Karpas-422 (cell line): ENCODE measurements at places on chromosomes 16 and 17.
A peak's percentile ranks its signal among the peaks of the same experiment; 100 is the strongest.

DNA sequence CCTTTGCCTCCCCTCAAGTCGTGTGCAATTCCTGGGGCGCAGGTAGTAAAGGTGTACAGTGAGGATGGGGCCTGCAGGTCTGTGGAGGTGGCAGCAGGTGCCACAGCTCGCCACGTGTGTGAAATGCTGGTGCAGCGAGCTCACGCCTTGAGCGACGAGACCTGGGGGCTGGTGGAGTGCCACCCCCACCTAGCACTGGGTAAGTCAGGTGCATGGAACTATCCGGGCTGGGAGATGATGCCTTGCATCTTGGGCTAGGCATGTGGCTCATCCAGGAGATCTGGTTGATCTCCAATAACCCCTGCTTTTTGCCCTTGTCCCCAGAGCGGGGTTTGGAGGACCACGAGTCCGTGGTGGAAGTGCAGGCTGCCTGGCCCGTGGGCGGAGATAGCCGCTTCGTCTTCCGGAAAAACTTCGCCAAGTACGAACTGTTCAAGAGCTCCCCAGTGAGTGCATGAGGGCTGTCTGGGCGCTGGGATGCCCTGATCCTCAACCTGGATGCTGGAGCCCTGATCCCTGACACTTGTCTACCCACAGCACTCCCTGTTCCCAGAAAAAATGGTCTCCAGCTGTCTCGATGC is 5.2 kb downstream of the GRB7 start:
- no peak for DNase-seq

DNA sequence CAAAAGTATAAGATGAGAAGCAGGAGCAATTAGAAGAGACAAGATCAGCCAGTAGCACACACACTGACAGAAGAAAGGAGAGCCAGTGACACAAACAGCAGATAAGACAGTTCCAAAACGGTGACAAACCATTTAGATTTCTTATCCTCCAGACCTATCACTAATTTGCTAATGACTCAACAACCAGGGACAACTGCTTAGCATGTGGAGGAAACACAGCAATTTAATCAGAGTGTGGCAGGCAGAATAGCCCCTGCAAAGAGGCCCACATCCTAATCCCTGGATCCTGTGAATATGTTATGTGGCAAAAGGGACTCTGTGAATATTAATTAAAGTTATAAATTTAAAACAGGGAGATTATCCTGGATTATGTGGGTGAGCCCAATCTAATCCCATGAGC is 81.1 kb downstream of the CACNG1 start:
- DNase-seq, result no peak

DNA sequence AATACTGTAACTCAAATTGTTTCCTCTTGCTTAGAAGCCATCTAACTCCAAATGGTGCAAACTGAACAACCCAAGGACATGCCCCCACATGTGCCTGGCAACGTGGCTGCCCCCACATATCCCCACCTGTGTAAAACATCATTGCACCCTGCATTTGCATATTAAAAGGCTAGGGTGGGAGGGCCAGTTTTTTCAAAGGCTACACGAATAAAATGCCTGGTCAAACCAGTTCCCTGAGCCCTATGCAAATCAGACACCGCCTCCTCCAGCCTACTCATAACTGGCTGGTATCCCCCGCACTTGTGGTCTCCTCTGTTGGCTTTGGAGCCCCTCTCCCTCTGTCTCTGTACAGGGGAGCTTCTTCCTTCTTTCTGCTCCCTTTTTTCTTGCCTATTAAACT is 26.7 kb downstream of the C16orf54 start:
- DNase-seq, result no peak

GRCh38 chr16:65032387-65032786 is 89.5 kb downstream of the CDH11 start:
- DNase-seq, result no peak

- no peak for DNase-seq
Measured at GRCh38 chr17:4425398-4425797, 8.3 kb upstream of the SPNS3 start.

DNA sequence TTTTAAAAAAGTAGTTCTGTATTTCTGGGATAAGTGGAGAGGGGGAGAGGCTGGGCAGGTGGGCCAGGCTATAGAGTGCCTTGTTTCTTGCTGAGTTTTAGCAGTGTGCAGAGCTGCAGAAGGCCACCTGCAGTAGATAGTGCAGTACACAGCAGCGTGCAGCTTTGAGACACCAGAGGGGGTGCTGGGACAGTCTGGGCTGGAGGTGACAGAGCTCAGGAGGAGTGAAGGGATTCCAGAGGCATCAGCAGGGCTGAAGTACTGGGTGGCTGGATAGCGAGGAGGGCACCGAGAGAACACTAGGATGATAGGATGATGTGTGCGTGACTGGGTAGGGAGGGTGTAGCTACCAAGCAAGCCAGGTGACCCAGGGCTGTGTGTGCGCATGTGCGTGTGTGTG is 26.6 kb downstream of the LCMT1 start:
- DNase-seq, result no peak

DNA sequence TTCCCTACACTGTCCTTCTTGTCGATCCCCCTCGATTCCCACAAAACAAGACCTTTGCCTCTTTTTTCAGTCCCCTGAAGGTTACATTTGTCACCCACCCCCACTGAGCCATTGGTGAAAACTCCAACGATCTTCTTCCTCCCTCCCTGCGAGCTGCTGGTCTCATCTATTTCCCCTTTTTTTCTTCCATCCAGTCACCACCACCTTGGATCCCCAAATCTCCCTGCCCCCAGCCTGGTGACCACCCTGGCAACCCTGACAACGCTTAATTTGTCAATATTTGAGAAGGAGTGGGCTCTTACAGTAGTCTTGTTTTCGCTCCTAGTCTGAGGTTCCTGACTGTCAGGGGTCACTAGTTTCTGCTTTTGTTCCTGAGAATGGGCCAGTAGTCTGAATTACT is 62.9 kb downstream of the SMPD3 start:
- no peak for DNase-seq

- no peak for DNase-seq
Measured at GRCh38 chr17:14630621-14631020, 329.7 kb downstream of the HS3ST3B1 start.

DNA sequence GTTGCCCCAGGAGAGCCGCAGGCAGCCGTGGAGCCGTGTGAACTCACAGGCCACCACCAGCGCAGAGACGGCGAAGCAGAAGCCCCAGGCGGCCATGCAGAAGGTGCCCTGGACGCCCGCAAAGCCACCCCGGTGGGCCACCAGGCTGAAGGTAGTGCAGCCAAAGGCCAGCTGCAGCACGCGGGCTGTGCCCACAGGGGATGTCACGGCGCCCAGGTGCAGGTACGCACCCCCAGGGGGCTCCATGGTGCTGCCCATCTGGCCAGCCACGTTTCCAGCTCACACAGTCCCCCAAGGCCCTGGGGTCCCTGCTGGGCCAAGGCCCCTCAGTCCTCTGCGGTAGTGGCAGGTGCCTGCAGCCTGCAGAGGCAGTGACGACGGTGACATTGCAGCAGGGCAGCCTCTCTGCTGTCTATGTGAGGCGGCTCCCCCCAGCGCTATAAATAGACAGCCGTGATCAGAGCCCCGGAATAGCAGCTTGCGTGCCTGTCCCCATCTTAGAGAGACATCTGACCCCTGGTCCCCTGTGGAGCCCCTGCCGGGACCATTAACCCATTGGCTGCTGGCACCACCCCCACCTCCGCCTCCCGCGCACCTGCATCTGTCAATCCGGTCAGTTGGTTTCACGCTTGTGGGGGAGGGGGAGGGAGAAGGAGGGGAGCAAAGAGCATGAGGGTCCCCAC is 4.5 kb upstream of the PYCR1 start:
- peak; percentile 59 for DNase-seq
